Thyroid gland (tissue), 4 donors: ENCODE measurements at places on chromosomes 12 and 14.
A peak's percentile ranks its signal among the peaks of the same experiment; 100 is the strongest.

DNA sequence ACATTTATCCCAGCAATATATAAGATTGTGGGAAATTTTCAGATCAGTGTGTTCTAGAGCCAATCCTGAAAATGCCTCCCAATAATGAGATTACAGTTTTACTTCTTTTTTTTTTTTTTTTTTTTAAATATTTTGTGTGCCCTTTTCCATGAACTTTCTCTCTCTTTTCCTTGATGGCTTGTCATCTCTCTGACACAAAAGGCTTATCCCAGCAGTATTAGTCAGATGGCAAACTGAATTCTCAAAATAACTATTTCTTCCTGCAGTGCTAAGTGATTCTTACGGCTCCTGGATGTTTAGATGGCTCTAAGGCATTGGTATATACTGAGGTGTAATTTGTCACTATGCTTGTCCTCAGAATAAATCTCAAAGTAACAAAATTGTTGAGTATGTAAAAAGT, 86.7 kb downstream of the LRP6 start:
- no peak for DNase-seq

DNA sequence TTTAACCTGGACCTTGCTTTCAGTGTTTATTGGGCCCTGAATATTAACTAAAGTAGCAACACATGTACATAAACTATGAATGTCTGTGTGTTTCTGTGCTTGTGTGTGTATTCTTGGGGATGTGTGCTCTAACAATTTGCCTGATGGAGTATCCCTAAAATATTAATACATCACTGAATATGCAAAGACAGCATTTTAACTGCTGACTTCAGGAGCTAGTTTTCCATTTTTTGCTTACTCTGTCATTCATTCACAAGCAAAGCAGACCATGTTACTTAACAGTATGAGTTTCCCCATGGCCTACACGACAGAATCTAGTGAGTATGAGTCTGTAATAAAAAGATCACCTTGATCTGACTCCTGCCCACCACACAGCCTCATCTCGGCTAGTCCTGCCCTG, 402.8 kb downstream of the BCAT1 start:
- DNase-seq, result no peak

GRCh38 chr12:50132505-50133135, 20.6 kb downstream of the COX14 start:
- DNase-seq, result no peak

- DNase-seq, result no peak
Observed at GRCh38 chr14:69320581-69321365, 60.8 kb downstream of the GALNT16 start.

DNA sequence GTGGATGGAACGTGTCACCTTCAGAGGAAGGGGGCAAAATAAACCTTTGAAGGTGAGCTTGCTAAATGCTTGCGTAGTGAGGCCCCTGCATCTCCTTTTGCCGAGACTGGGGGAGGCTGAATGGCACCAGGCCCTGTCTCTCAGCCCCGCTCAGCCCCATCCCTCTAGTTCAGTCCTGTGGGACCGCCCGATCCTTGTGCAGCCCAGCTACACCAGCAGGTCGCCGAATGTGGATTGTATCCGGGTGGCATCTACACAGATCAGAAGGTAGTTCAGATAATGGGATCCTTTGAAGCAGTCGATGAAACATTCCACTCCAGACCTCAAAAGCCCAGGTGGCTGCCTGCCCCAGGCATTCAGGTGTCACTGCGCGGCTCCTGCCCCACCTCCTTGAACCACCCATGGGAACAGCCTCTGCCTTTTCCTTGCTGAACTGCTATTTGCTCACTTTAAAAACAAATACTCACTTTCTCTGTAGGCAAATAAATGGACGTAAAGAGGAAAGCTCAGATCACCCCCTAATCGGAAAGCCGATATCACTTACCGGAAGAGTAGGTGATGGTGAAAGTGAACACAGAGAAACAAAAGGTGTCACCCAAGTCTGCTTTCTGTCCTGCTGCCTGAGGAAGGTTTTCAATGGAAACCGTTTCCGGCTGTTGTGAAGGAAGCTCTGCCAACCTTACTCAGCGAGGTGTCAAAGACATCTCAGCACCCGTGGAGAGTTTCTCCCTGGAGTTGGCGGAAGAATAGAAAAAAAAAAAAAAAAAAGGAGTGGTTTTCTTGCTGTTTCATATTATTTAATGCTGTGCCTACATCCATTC, 100.3 kb upstream of the NCOR2 start:
- DNase-seq, result no peak

DNA sequence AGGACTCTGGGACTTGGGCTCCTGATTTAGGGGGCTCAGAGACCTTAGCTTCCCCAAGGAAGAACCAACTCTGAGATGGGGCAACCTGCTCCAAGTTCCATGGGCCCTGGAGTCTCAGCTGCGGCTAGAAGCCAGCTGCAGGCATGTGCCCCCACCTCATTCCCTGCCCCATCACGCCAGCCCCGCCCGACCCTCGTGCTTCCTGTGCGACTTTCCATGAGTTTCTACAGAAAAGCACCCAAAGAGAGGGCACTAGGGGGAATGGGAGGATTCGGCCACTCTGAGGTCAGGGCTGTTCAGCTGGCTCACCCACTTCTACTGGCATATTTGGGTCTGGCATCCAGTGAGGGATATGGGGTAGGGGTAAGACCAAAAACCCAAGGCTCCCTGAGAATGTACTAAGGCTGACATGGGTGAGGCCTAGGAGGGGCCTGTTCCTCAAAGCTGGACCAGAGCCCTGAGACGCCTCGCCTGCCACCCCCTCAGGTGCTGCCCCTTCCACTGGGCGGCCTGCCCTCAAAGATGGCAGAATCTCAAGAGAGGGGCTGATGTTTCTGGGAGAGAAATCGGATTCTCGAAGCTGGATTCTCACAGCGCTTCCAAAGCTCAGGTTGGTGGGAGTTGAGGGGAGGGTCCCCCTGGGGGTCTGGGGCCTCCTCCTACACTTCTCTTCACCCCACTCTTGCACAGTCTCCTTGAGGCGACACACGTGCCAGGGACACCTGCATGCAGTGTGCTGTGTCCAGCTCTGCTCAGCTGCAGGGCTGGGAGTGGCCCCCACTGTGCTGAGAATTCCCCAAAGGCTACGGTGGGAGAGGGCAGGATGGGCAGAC, 22.1 kb downstream of the FAIM2 start:
- DNase-seq, result no peak

DNA sequence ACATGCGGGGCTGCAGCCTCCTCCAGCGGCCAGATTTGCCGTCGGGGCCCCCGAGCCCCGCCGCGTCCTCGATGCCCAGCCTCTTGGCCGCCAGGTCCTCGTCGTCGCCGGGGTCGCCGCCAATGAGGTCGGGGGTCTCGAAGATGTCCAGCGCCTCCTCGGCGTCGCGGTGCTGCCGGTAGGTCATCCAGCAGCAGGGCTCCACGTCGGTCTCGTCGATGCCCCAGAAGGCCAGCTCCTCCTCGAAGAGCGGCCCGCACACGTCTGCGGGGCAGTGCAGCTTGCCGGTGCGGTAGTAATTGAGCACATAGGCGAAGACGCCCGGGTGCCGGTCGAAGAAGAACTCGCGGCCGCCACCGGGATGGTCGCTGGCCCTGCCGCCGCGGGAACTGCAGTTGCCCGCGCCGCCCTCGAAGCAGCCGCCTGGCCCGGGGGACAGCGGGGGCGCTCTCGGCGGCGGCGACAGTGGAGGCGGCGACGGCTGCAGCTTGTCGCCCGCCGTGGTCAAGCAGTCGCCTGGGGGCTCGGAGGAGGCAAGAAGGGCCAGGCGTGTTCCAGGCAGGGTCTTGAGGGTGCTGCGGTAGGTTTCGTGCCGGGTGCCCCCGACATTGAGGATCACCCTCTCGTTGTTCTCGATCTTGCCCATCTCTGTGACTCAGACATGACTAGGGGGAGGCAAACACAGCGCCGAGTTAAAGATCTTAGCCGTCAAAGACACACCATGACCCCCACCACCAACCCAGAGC, 2.1 kb downstream of the KCNC2 start:
- no peak for DNase-seq

DNA sequence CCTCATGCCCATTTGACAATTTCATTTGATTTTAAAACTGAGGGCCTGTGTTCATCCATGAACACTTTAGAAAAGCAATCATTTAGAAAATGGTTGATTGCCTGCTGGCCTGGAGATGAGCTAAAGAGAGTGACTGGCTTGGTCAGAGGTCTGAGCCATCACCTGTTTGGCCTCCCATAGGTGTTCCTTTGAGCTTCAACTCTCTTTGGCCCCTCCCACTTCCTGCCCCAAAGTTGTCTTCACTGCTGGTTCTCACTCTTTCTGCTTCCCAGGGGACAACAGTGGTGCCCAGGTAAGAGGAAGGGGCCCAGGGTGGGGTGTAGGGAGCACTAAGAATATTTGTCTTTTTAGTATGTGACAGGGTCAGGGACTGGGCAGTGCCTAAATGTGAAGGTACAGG, 4.9 kb upstream of the TCP11L2 start:
- no peak for DNase-seq

DNA sequence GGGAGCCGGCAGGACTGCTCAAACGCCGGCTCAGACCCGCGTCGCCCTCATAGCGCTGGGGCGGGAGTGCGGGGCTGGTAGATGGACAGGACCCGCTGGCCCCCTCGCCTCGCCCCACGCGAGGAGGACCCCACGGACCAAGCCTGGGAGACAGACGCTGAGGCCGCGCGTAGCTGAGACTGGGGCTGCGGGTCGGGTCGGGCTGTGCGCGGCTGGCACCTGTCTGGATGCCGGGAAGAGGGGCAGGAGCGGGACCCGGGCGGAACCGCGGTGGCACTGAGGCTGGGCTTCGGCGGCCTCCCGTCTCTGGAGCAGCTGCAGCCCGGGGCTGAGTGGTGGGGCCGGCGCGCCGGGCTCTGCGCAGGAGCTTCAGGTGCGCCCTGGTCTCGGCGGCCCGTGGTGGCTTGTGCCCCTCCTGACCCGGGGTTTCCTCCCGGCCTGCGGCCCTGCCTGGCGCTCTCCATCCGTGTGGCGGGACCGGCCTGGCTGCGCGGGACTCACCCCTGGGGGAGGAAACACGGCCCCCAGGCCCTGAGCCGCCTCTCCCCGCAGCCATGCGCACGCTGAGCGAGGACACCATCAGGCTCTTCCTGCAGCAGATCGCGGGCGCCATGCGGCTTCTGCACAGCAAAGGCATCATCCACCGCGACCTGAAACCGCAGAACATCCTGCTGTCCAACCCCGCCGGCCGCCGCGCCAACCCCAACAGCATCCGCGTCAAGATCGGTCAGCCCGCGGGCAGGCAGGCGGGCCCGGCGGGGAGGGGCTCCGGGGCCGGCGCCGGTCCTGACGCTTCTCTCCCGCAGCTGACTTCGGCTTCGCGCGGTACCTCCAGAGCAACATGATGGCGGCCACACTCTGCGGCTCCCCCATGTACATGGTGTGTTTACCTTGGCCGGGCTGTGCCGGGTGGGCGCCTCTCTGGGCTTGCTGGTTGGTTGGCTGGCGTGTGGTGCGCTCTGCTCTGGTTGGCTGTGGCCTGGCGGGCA, 14.0 kb downstream of the ULK1 start:
- no peak for DNase-seq

GRCh38 chr12:94743174-94743573, 92.8 kb upstream of the TMCC3 start:
- DNase-seq, result no peak

DNA sequence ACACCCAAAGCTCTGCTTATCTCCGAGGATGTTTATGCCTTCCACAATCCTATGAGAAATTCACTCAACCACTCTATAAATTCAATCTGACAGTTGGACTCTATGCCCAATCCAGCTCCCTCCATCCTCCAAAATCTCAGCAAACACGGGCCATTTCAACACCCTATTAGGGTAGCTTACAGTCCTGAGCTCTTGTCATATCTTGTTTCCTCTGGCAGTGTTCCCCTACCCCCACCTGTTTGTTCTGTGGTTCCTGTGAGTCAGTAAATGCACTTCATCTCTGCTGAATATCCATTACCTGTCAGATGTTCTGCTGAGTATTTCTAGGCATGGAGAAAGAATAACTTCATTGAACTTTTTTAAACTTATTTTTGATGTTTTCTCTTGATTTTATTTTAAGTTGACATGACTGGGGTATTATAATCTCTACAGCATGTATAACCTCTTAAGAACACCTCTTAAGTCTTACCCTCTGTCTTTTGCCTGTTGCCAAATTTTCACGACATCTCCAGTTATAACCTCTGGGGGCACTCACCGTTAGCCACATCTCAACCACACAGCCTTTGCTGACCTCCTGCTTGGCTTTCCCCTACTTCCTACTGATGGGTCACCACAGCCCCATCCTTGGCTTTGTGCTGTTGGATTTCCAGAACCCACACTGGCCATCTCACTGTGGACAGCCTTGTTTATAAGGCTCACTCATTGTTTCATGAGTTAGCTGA, 317.0 kb upstream of the TMPO start:
- no peak for DNase-seq

DNA sequence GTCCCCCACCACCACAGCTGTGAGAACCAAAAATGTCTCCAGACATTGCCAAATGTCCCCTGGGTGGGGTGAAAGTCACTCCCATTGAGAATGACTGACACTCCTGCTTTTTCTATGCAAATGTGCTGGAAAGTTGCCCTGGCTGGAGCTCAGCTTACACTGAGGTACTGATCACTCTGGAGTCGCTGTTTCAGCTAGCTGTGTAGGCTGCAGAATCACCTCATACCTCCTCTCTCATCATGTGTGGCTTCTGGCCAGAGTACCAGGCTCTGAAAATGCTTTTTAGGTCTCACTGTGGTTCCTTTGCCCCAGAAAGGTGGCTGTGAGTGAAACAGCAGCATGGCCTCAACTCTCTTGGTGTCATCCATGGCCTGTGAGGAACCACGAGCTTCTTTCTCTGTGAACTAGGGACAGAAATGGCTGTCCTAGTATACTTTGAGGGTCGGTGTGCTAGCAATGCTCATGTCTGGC, 414.4 kb downstream of the DPF3 start:
- peak; percentile 95 for DNase-seq

DNA sequence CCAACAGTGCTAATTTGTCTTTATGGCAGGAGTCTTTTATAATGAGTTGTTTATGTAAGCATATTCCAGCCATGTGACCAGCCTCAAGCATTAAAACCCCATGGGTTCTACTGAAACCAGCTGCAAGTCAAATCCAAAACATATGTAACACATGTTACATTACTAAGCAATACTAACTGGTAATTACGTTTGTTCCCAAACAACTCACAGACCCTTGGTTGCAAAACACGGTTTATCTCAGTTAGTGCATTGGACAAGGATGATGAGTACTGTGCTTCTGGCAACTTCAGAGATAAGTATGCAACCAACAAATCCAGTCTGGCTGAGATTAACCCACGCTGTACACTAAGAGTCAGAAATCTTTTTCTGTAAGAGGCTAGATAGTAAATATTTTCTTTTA, 110.1 kb upstream of the FAR2 start:
- DNase-seq, result no peak

DNA sequence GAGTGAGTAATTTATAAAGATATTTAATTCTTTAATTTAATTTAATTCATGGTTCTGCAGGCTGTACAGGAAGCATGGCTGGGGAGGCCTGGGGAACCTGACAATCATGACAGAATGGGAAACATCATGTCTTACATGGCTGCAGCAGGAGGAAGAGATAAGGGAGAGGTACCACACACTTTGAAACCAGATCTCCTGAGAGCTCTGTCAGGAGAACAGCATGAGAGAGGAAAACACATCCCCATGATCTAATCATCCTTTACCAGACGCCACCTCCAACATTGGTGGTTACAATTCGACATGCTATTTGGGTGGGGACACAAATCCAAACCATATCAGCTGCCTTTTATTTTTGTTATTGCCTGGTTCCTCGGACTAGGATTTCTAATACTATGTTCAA, 928.6 kb downstream of the TMEM121 start:
- no peak for DNase-seq
